ENCODE measurements at places on chromosomes 3 and 15.
A peak's percentile ranks its signal among the peaks of the same experiment; 100 is the strongest.

- DNase-seq: no peak
Measured at GRCh38 chr3:72665701-72666446, 182.4 kb downstream of the SHQ1 start.

- peak; percentile 53 for DNase-seq
Measured at GRCh38 chr15:88617790-88618189, 3.4 kb upstream of the AEN start.

DNA sequence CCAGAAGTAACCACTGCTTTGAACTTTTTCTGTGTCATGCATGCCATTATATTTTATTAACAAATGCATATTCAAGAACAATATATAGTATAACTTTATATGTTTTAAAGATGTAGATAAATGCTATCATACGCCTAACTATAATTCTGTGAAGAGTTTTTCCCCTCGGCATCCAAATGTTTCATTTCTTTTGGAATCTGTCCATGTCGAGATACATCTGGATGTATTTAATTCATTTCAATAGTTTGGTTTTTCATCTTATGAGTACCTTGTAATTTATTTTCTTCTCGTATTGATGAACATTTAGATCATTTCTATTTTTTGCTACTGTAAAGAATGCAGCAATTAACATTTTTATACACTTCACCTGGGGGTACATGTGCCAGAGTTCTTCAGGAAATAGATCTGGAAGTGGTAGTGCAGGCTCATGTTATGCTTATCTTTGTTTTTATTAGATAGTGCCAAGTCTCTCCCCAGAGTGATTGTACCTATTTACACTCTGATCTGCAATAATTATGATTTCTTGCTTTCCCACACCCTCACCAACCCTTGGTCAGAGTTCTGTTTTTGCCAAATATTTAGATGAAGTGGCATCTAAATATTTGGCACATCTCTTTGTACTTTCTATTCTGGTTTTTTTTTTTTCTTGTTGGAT, 29.7 kb downstream of the USP13 start:
- no peak for DNase-seq

DNA sequence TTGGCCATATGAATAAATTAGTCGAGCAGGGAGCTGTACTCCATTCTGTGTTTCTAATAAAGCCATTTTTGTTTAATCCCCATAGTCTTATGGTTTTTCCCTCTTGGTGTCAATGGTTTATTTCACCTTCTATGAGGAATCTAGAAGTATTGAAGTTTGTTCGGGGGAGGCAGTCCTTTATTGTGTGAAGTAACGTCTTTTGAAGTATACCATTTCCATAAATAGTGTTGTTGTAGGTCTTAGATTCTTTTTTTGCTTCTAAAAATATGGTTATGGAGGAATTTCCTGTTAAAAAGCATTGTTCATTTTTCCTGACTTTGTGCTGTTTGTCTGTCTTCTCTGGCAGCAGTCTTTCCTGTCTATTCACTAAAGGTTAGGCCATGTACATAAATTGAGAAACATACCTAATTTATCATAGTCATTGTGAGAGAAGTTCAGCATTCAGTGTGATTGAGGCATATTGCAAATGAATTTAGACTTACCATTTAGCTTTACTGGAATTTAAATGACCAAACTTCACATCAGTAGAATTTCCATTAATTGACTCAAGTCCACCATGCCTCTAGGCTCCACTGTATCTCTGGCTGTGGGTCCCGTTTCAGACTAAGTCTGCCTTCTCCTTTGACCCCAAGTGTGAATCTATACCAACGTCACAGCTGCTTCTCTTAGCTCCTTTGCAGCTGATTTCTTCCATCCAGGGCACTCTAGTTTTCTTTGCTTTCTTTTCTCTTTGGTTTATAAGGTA, 37.3 kb downstream of the YEATS2 start:
- DNase-seq: no peak

GRCh38 chr15:58980351-58980939, 7.0 kb upstream of the RNF111 start:
- no peak for DNase-seq

- peak; percentile 96 for DNase-seq
Measured at GRCh38 chr3:16148783-16149182, 25.7 kb upstream of the GALNT15 start.

DNA sequence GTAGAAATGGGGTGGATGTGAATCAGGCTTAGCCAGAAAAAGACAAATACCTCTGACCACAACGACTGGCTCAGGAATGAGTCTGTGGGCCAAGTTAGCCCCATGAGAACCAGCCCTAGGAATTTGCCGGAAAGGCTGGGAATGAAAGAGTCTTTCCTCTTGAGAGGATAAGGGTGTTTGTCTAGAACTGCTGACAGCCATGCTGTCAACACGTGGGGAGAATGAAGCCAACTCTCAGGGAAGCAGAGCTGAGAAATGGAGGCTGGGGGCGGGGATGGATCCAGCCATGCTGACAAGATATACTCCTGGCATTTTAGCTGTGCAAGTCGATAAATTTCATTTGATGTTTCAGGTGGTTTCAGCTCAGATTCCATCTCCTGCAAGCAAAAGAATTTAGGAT, 10.6 kb upstream of the SLC6A1 start:
- no peak for DNase-seq

DNA sequence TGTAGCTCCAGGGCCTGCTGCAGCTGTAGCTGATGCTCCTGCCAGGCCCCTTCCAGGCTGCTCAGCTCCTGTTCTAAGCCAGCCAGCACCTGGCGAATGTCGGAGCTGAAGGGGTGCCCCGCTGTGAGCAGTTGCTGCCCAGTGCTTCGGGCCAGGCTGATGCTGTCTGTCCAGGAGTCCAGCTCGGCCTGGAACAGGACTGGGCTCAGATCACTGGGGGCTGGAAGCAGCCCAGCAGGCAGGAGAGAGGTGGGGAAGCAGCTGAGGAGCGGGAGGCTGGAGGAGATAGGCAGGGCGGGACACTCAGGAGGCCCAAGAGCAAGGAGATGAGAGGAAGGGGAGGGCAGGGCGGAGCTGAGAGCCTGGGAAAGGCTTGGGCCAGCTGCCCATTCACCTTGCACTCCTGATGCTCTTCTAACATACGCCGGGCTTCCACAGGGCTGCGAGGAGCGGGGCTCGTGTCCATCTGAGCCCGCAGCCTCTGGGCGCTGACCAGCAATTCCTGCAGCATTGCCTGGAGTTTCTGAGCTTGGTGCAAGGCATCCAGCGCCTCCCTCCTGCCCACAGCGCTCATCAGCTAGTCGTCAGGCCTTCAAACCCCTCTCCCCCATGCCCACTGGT, 23.2 kb downstream of the PLA2G4B start:
- DNase-seq: no peak

- no peak for DNase-seq
Measured at GRCh38 chr3:108189440-108189839, 32.8 kb downstream of the IFT57 start.

- DNase-seq: peak; percentile 96
Measured at GRCh38 chr3:71069797-71070196, 513.7 kb downstream of the FOXP1 start.

DNA sequence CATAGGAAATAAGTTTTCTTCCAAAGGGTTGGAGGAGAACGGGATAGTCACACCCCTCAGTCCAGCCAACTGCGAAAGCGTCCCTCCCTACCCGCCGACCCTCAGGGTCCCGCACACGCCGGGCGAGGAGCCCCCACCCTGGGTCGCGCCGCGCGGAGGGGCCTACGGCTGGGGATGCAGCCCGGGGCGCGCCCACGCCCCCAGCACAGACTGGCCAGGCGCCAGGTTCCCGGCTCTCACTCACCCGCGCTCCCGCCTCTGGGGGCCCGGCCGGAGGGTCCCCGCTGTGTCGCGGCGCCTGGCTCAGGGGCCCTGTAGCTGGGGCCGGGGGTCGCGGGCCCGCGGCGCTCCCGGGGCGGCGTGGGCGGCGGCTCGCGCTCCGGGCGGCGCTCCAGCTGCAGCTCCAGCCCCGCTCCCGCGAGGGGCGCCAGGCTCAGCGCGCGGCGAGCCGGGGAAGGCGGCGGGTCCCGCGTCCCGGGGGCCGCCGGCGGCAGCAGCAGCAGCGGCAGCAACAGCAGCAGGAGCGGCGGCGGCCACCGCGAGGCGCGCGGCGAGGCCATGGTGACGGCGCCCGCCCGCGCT, 375 bp downstream of the HEG1 start:
- DNase-seq: no peak

GRCh38 chr3:175552929-175553328, 693.8 kb downstream of the NAALADL2 start:
- DNase-seq: no peak

- no peak for DNase-seq
Measured at GRCh38 chr3:5687230-5687629, 499.7 kb downstream of the EDEM1 start.

- DNase-seq: no peak
Measured at GRCh38 chr15:69358850-69359249, 55.3 kb upstream of the KIF23 start.

DNA sequence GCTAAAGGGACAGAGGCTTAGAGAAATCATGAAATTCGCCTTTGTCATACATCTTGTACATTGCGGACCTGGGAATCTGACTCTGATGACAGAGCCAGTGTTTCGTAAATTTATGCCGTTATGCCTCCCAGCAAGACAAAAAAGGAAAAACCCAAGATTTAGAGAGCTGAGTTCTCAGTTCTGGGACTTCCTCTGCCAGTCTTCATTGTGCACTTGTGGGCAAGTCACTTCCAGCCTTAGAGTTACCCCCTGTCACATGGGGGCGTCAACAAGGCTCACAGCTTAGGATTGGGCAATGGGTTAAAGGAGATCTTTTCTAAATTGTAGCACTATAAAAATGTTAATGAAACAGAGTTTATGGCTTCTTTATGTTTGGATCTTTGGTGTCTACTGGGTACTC, 41.9 kb upstream of the MITF start:
- DNase-seq: no peak

DNA sequence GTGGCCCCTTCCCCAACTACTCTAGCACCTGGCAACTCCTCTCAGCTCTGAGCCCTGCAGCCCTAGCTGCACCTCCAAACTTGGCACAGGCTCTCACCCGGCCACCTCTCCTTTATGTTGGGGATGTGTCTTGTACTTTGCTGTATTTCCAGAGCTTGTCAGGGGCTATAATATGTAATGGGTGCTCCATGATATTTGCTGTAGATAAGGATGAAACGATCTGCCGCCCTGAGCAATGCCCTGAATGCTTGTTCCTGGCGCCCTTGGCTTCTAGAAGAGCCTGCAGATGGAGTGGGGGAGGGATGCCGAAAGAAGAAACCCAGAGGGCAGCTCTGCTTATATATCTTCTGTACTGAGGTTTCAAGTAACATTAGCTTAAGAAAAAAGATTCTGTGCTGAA, 35.9 kb upstream of the ZBTB38 start:
- DNase-seq: no peak

- DNase-seq: no peak
Measured at GRCh38 chr15:64888336-64888735, 23.4 kb upstream of the ANKDD1A start.

DNA sequence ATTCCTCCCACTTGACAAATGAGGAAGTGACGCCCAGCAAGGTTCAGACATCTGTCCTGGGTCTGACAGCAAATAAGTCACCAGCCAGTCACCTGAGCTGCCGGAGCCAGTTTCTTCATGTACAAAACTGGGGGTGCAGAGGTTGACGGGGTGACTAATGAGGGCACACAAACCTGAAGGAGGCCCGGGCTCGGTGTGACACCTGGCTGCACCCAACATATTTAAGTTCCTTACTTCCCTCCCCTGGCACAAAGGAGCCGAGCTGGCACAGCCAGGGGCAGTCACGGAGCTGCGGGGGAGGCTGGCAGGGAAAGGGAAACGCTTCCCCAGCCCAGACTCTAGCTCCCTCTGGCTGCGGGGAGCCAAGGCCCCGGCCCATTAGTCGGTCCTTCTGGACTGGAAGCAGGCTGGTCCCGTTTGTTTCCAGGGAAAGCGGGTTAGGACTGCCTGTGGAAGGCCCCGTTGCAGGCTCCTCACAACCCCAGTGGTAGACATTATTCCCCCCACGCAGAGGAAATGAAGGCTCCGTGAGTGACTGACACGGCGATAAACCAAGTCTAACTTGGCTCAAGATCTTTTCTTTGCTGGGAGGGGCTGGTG, 2.3 kb downstream of the FBXL22 start:
- DNase-seq: peak; percentile 91

DNA sequence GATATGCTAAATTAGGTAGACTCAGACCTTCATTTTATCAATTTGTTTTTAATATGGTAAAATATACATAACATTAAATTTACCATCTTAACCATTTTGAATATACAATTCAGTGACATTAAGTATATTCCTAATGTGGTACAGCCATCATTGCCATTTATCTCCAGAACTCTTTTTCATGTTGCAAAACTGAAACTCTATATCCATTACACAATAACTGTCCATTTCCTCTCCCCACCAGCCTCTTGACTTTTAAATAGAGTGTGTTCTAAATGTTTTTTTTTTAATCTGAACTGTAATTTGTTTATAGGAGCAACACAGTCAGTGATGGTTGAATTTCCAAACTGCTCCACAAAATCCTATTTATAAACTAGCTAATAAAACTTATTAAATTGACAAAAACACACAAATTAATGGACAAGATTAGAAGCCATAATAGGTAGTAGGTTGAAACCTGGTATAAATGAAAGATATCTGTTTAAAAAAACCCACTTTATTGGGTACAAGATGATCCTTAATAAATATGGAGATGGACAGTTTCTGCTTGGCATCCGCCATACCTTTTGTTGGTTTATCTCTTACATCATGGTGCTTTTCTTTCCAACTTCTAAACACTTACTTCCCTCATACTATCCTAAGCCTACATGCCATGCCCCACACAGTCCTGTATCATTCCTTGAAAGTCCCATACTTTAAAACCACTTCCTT, 142.4 kb downstream of the ZPLD1 start:
- no peak for DNase-seq

- DNase-seq: no peak
Measured at GRCh38 chr3:123285479-123285878, 83.7 kb downstream of the SEC22A start.

DNA sequence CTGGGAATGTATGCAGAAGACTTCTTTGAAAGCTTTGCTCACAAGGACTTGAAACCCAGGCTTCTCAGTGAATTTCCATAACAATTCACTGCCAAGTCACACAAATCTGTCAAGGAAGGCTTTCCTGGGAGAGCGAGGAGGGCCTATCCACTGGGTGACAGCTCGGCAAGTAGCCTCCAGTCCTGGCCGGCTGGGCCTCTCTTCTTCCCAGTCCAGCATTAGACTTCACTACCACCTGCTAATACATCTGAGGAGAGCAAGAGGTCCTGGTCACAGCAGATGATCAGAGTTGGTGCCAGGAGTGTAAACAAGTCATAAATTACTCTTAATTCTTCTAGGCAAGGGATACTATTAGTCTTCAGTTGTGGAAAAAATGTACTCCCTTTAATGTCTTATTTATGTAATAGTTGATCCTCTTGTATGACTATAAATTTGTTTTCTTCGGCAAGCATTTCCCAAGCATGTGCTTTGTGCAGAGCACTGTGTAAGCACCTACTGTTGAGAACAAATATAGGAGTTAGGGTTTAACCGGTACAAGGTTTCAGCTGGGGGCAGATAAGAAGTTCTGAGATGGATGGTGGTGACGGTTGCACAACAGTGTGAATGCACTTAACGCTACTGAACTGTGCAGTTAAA, 162.9 kb downstream of the VGLL4 start:
- DNase-seq: no peak

GRCh38 chr3:160870327-160870726, 114.3 kb downstream of the PPM1L start:
- no peak for DNase-seq

- DNase-seq: no peak
Measured at GRCh38 chr15:99580076-99580475, 14.3 kb downstream of the MEF2A start.

All from esophagus muscularis mucosa (tissue), 4 donors.